ENCODE measurements at places on chromosomes 4 and X. TPM values are rescaled to one million over a fixed set of nuclear protein-coding genes. Genes with fewer than 3 reads are reported as not detected.

RAP2C gene
- 18.3 TPM for total RNA-seq

CT45A1 gene
- total RNA-seq = not detected

HMGB3 gene
- 12.1 TPM for total RNA-seq

DCAF4L1 gene
- not detected for total RNA-seq

MAGEB17 gene
- total RNA-seq = not detected

GAGE12E gene
- not detected for total RNA-seq

RTL9 gene
- total RNA-seq = 0.13 TPM

ERCC6L gene
- total RNA-seq = 1.9 TPM

CENPVL2 gene
- not detected for total RNA-seq

S100P gene
- total RNA-seq = not detected

TEX13A gene
- total RNA-seq = not detected

Data from GM23248 (cell line).